ENCODE measurements at places on chromosomes 7 and 10.
A peak's percentile ranks its signal among the peaks of the same experiment; 100 is the strongest.

DNA sequence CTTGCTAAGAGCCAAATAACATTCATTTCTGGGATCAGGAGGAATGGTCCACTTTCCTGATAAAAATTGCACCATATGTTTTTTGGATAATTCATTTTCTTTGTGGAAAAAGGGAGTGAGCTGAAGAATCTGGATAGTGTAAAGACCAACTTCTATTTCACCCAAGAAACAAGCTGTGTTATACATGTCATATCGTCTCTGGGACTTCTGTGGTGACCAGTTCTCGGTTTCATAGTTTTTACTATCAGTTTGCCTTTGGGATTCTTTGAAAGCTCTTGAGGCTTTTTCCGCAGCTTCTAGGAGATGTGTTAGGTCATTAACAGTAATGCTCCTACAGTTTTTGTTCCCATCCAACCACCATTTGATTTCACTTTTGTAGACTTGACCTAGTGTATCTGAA, 14.4 kb upstream of the SAMD9 start:
- no peak for DNase-seq

- DNase-seq, result peak; percentile 13
These were observed 1.1 kb downstream of the DENND11 start for GRCh38 chr7:141700848-141701371.

DNA sequence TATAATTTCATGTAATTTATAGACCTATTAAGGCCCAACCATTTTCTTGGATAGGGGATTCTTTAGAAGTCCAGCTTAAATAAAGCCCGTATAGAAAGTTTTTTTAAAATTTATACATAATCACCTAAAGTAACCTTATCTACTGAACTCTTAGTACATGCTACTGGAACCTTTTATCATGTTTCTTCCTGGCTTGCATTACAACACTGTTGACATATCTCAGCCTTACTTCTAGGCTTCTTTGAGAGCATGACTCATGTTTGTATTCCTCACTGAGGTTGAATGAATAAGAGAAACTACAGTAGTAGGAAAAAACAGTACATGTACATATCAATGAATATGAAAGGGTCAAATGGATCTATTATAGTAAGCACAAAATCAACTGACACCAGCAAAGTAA, 8.2 kb upstream of the MAGI2 start:
- no peak for DNase-seq

DNA sequence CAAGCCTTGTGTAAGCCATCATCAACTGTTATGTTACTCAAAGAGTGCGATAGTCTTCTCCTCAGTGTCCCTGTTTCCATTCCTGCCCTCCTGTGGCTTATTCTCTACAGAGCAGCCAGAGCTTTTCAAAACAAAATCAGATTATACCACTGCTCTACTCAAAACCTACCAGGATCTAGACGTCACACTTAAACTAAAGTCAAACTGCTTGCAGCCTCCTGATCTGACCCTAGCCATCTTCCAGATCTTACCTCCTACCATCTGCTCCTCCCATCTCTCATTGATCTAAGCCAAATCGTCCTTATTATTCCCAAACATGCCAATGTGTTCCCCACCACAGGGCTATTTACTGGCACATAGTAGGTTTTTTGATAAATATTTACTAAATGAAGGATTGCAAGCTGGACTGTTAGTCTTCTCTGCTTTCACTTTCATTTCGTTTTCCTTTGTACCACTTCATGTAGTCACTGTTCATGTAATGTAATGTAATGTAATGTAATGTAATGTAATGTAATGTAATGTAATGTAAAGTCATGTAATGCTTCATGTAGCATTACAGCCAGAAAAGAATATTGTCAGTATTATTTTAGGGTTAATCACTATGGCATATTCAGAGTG, 116.1 kb downstream of the GPR37 start:
- no peak for DNase-seq

- no peak for DNase-seq
These were observed 20.2 kb downstream of the PLPP4 start for GRCh38 chr10:120477021-120477742.

DNA sequence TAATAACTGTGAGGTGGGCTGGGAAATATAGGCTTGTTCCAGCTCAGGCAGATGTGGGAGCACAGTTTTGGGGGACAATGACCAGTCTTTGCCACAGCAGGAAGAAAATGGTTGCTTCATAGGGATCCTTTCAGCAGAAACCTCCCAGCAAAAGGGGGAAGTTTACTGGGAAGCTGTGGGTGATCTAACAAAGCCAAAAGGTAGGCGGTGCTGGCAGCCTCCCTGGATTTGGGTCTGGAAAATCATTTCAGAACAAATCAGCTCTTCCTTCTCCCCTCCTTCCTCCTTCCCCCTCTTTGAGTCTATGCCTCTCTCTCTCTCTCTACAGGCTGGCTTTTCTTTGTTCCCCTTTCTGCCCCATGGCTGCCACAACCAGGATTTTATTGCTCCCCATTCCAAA, 16.2 kb downstream of the RPS24 start:
- DNase-seq, result no peak

DNA sequence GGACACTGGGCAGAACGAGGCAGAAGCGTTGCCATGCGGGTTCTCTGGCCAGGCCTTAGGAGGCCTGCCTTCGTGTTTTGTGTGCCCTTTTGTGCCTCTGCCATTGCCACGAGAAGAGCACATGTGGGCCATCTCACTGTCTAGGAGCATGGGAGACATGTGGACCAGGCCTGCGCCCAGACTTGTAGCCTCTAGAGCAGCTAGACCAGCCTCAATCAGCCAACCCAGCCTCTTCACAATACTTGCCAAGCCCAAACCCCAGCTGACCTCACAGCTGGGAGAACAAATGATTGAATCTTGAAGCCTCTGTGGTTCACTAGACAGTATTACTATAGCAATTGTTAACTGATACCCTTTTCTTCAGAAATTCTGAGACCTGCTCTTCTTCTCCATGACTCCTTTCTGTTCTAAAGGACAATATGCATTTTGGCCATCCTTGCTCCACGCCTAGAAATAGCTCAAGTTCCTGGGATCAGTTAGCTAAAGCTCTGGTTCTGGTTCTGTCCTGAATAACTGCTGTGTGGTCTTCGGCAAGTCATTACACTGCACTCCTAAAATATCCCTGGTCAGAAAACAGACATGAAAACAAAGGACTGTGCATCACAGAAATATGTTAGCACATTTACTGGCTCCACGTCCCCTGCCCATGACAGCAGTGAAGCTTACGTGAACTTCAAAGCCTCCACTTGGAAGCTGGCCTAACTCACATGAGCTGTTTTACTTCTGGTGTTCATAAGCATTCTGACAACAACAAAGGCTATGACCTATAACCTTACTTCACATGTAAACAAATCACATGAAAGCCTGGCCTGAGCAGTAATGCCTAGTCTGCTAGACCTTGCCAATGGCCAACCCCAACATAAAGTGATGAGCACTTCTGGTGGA, 72.3 kb upstream of the MKRN1 start:
- DNase-seq, result no peak

GRCh38 chr10:93236393-93237040, 162.8 kb downstream of the CYP26A1 start:
- DNase-seq, result no peak

DNA sequence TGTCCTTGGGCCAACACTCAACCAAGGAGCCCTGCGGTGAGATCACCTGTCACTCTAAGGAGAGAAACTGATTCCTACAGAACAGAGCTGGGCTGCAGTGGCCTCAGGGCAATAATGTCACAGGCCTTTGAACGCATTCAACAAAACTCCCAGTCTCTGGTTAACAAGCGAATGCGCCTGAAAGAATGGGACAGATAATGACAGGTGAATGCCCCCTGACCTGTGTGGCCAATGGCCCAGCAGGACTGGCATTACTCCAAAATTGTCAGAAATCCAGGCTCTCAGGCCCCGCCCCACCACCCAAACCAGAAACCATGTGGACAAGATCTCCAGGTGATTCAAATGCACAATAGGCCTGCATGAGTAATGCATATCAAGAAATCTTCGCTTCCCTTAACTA, 277.7 kb upstream of the KLF6 start:
- DNase-seq, result no peak

- no peak for DNase-seq
These were observed 90.1 kb downstream of the ABCC2 start for GRCh38 chr10:99872367-99873162.

DNA sequence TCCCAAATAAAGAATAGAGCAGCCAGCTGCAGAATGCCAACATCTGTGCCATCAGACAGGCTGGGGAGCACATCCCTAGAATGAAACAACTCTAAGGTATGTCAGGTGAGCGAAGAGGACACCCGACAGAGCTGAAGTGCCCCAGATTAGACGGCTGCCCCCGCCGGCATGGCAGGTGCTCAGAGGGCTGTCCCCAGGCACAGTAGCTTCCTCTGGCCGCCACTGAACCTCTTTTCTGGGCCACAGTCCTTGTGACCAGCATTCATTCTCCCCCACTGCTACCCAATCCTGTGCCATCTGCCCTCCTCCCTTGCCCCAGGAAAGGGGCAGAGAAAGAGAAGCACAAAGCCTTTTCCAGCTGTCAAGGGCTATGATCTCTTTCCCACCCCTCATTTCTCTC, 41.7 kb downstream of the RGS10 start:
- no peak for DNase-seq

GRCh38 chr10:68572151-68572550, 12.0 kb downstream of the TET1 start:
- DNase-seq, result no peak

- no peak for DNase-seq
These were observed 18.7 kb upstream of the NUB1 start for GRCh38 chr7:151322906-151323305.

DNA sequence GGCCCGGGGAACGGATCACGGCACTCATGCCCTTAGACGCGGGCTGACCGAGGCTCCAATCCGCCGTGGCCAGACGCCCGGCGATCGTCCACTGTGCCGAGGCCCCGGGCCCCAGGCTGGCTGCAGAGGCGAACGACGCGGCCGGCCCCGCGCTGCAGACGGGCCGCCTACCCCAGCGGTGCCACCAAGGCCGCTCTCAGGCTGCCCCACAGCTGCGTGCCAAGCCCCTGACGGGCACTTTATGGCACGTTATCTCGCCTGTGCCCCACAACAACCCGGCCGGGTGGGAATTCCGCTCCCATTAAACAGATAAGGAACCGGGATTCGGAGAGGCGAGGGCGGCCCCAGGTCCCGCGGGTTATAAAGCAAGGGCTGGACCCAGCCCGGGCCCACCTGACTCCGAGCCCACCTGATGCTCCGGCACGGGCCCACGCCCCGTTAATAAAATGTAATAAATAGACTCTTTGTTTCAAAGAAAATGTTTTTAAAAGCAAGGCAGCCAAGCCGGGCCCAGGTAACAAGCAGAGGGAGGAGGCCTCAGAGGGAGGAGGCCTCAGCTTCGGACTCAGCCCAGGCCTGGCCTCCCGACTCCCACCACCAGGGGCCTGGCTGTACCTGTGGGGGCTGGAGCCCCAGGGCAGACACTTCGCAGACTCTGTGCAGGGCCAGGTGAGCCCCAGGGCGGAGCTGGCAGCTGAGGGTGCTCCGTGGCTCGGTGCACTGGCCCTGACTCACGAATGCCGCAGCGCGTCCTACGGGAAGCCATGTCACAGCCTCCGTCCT, 79.7 kb downstream of the FOXL3 start:
- DNase-seq, result no peak

DNA sequence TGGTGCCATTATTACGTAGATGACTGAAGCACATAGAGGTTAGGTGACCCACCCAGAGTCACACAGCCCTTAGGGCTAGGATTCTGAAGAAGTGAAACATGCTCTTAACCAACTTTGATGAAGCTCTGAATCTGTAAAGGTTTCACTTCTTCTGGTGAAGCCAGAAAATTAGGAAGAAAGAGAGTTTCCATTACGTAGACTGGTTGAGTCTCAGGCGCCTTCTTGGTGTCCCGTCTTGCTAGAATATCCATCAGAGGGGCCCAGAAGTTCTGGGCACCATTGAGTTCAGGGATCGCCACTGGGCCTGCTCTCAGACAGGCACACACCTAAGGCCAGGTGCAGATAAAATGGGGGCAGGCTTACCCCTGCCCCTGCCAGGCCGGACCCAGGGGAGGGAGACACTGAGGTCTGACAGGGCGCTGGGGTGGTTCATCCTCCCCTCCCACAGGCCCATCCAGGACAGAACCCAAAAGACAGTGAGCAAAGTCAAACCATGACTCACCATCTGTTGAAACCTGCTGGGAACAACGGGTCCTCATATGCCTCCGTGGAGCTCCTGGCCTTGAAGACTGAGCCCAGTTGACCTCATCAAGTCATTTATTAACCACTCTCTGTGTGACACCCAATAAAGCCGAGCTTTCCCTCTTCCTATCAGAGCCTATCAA, 33.2 kb downstream of the DRGX start:
- no peak for DNase-seq

GRCh38 chr7:138892006-138892630, 89.1 kb downstream of the KIAA1549 start:
- DNase-seq, result no peak

GRCh38 chr10:112296908-112297331, 13.7 kb downstream of the TECTB start:
- no peak for DNase-seq

DNA sequence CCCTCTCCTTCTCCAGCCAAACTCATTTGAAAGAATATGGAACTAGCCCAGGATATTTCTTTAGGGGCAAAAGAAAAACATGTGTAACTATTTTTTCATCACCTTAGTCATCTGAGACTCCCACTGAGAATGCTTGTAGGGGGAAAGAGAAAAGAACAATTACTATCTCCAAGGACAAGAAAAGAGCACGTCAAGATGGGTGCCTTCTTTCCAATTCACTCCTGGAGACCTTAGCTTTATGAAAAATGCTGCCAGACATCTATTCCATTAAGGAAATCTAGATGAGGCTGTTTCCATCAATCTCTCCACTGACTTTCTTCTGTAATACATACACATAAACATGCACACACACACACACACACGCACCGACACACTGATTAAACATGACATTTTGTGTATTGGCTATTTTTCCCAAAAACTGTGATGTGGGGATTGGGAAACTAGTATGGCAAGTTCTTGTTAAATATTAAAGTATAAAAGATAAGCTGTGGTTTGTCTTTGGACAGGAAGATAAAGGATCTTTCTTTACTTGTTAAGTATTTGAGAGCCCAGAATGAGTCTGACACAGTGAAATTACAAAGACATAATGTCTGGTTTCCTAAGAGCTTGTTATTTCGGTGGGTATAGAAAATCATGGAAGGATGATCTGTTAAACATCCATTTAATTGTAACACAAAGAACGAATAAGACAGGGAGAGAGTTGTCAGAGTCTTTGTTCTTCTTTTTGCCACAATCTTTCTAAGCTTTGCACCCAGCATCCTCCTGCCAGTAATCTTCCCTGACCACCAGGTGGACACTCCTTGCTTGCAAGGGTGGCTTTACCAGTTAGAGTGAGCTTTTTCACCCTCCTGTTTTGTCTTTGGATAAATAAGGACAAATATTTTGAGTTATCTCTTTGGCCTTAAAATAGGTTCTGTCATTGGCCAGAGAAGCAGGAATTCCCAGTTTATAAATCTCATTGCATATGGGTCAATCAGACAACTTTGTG, 177.3 kb upstream of the TMEM72 start:
- DNase-seq, result no peak

- DNase-seq, result no peak
These were observed 287.1 kb downstream of the WDR11 start for GRCh38 chr10:121138112-121138860.

All from nephron progenitor cell (in vitro differentiated cells).